IMR-90 (cell line): ENCODE measurements at places on chromosomes 1 and 21. TPM values are rescaled to one million over a fixed set of nuclear protein-coding genes. Genes with fewer than 3 reads are reported as not detected.

The G0S2 gene
- 0.36 and 1.9 TPM in 2 replicates for total RNA-seq

The RGS4 gene
- 538 and 635 TPM in 2 replicates for total RNA-seq

The CD5L gene
- total RNA-seq, result not detected in 2 replicates

The S100B gene
- 0.18 TPM in 1 of 2 replicates, not detected in the other for total RNA-seq

The RCAN3 gene
- total RNA-seq, result 5.9 and 8.6 TPM in 2 replicates

The IFI44L gene
- 0.18 and 0.28 TPM in 2 replicates for total RNA-seq

GRCh38 chr1:228180271-228180958 lies 14.8 kb downstream of the IBA57 start:
- H3K4me3 ChIP-seq, result no peak overlapping the region
- no peaks in the 10 kb centered on the region for H3K36me3 ChIP-seq
- H3K4me1 ChIP-seq, result peaks cover 11% of the 10 kb centered on the region
- no peak for DNase-seq
- no peaks in the 10 kb centered on the region for H3K27me3 ChIP-seq
- peak overlapping the region; percentile 27; the same call in 1 of the 2 replicates for H3K27ac ChIP-seq

DNA sequence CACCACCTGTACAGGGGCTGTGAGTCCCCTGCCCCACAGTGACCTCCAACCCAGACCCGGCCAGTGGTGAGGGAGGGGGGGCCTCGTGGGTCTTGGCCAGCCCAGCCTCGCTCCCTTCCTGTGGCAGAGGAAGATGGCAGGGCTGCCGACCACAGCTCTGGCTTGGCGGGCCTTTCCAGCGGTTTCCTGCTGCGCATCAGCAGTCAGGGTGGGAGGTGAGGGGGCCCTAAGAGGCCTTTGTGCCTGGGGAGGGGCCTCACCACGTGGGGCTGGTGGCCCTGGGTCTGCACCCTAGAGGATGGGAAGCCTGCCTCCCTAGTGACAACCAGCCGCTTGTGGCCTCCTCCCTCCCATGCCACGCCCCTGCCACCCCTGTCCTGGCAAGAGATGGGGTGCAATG lies 72.6 kb upstream of the ARHGEF16 start:
- H3K4me1 ChIP-seq, result no peaks in the 10 kb centered on the region
- H3K27me3 ChIP-seq, result peaks cover 2% of the 10 kb centered on the region
- H3K27ac ChIP-seq, result no peak overlapping the region
- no peaks in the 10 kb centered on the region for H3K36me3 ChIP-seq
- no peak overlapping the region for H3K4me3 ChIP-seq

- H3K27ac ChIP-seq, result no peak overlapping the region
- no peaks in the 10 kb centered on the region for H3K27me3 ChIP-seq
- H3K36me3 ChIP-seq, result peaks cover 29% of the 10 kb centered on the region
- no peak for DNase-seq
- H3K4me1 ChIP-seq, result peaks cover 3% of the 10 kb centered on the region; the same call in 1 of the 2 replicates
Measured at GRCh38 chr1:1623631-1624442, 8.1 kb upstream of the MMP23B start.

DNA sequence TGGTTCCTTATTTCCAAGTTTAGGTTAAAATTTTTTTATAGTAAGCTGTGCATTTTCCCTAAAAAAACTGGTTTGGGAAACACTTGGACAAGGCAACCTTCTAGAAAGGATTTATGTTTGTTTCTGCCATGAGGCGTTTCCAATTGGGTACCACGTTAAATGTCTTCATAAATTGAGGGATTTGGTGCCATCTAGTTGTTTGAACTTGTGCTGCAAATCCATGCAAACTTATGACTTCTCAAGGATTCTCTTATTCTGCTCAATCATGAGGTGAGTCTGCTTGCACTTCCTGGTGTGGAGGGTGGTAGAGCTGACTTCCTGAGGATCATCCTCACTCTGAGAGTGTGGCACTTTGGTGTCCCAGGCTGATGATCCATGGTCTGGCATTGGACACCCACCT lies 123.3 kb downstream of the PCNX2 start:
- H3K4me3 ChIP-seq, result no peak overlapping the region
- H3K27me3 ChIP-seq, result no peaks in the 10 kb centered on the region
- H3K36me3 ChIP-seq, result peaks cover 14% of the 10 kb centered on the region
- no peaks in the 10 kb centered on the region for H3K4me1 ChIP-seq
- peak; percentile 15 for DNase-seq
- no peak overlapping the region for H3K27ac ChIP-seq

DNA sequence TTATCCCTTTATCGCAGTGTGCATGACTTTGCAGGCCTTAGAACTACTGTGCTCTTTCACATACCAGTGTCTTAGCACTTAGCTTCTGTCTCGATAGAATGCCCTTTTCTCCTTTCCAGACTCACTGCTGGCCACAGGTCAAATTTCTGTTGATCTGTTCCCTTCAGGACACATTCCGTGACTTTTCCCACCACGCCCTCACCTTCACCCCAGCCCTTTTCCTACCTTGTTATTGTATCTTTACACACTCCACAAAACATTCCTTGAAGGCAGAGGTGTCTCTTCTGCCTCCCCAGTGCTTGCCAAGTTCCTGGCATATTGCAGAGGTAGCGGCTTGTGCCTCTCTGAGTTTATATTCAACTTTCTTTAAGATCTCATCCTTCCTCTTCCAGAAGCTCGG lies 3.7 kb upstream of the IGSF9 start:
- H3K27ac ChIP-seq, result no peak overlapping the region
- H3K4me1 ChIP-seq, result peaks cover 2% of the 10 kb centered on the region; the same call in 1 of the 2 replicates
- H3K4me3 ChIP-seq, result no peak overlapping the region
- H3K27me3 ChIP-seq, result peaks cover 30% of the 10 kb centered on the region

GRCh38 chr21:42105476-42106315 lies 34.6 kb downstream of the UMODL1 start:
- peaks cover 2% of the 10 kb centered on the region; the same call in 1 of the 2 replicates for H3K4me1 ChIP-seq
- H3K4me3 ChIP-seq, result no peak overlapping the region
- H3K27me3 ChIP-seq, result no peaks in the 10 kb centered on the region
- no peaks in the 10 kb centered on the region for H3K36me3 ChIP-seq

DNA sequence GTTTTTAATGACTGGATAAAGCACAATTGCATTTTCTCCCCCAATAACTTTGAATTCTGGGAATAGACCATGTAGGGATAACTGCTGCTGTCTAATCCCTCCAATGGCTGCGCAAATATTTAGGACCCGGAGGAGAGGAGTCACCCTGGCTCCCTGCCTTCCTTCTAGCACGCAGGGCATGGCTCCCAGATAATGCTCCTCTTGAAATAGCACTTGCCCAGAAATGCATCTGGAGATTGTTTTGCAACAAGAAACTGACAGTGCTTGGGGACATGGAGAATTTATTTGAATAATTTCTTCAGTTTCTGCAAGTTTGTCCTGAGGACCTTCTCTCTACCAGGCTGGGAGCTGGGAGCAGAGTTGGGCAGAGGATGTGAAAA lies 83.5 kb downstream of the MAN1C1 start:
- H3K27ac ChIP-seq, result peak overlapping the region; percentile 93; the same call in 1 of the 2 replicates
- H3K4me3 ChIP-seq, result no peak overlapping the region
- H3K27me3 ChIP-seq, result no peaks in the 10 kb centered on the region
- H3K4me1 ChIP-seq, result peaks cover 45% of the 10 kb centered on the region
- DNase-seq, result peak; percentile 75
- no peaks in the 10 kb centered on the region for H3K36me3 ChIP-seq

DNA sequence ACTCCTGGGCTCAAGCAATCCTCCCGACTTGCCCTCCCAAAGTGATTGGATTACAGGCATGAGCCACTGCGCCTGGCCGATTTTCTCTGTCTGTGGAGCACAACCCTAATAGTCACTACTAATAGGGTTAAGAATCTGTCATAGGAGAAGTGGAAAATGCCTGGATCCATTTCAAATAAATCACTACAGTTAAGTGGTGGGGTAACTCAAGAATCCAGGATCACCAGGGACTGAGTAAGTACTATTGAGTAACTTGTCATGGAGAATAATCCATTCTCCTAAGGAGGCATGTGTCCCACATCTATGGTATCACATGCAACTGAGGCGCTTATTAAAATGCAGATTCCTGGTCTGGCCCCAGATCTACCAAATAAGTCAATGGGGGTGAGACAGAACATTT lies 53.2 kb downstream of the OPTC start:
- H3K27me3 ChIP-seq, result no peaks in the 10 kb centered on the region
- H3K27ac ChIP-seq, result no peak overlapping the region
- H3K36me3 ChIP-seq, result no peaks in the 10 kb centered on the region
- no peak overlapping the region for H3K4me3 ChIP-seq
- H3K4me1 ChIP-seq, result peaks cover 3% of the 10 kb centered on the region
- no peak for DNase-seq

GRCh38 chr1:9010781-9011323 lies 15.4 kb downstream of the SLC2A7 start:
- no peak for DNase-seq
- H3K4me1 ChIP-seq, result peaks cover 1% of the 10 kb centered on the region; the same call in 1 of the 2 replicates
- H3K27me3 ChIP-seq, result peaks cover 13% of the 10 kb centered on the region
- H3K4me3 ChIP-seq, result no peak overlapping the region
- no peaks in the 10 kb centered on the region for H3K36me3 ChIP-seq
- no peak overlapping the region for H3K27ac ChIP-seq

DNA sequence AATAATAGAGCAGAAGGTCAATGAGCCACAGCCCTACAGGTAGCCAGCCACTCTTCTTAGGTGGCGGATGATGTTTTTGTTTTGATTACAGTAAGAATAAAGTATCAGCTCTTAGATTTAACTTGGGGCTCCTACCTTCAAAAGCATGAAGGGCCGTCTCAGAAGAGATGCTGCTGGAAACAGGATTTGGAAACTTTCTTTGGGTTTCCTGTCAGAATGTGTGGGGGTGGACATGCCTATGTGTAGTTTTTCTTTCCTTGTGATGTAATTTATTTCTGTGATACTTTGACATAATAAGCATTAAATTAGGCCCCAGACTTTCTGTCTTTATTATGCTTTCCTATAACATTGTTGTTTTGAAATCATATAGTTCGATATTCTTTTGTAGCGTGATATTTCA lies 1.5 kb downstream of the RAP1A start:
- peak overlapping the region; percentile 90; the same call in 1 of the 2 replicates for H3K27ac ChIP-seq
- no peaks in the 10 kb centered on the region for H3K27me3 ChIP-seq
- H3K36me3 ChIP-seq, result no peaks in the 10 kb centered on the region
- peak overlapping the region; percentile 99 for H3K4me3 ChIP-seq

GRCh38 chr1:99755664-99756063 lies 10.8 kb downstream of the FRRS1 start:
- H3K27ac ChIP-seq, result no peak overlapping the region
- H3K36me3 ChIP-seq, result no peaks in the 10 kb centered on the region
- DNase-seq, result no peak

DNA sequence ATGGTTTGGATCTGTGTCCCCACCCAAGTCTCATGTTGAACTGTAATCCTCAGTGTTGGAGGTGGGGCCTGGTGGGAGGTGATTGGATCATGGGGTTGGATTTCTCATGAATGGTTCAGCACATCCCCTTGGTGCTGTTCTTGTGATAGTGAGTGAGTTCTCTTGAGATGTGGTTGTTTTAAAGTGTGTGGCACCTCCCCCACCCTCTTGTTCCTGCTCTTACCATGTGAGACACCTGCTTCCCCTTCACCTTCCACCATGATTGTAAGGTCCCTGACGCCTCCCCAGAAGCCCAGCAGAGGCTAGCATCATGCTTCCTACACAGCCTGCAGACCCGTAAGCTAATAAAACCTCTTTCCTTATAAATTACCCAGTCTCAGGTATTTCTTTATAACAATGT lies 55.8 kb downstream of the SUSD4 start:
- peaks cover 2% of the 10 kb centered on the region for H3K27me3 ChIP-seq
- H3K4me3 ChIP-seq, result no peak overlapping the region
- H3K36me3 ChIP-seq, result no peaks in the 10 kb centered on the region
- DNase-seq, result no peak

DNA sequence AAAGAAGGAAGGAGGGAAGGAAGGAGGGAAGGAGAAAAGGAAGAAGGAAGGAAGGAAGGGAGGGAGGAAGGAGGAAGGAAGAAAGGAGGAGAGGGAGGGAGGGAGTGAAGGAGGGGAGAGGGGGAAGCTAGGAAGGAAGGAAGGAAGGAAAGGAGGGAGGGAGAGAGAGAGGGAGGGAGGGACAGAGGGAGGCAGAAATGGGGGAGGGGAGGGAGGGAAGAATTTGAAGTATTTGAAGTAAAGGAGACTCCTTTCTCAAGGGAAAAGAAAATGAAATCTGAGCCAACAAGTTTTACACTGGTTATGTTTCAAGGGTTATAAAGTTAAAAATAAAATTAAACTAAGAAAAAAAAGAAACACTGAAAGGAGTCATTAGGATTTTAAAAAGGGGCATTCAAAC lies 431.4 kb downstream of the BRINP3 start:
- no peak for DNase-seq
- H3K27me3 ChIP-seq, result no peaks in the 10 kb centered on the region
- no peak overlapping the region for H3K27ac ChIP-seq
- no peak overlapping the region for H3K4me3 ChIP-seq
- H3K36me3 ChIP-seq, result no peaks in the 10 kb centered on the region

DNA sequence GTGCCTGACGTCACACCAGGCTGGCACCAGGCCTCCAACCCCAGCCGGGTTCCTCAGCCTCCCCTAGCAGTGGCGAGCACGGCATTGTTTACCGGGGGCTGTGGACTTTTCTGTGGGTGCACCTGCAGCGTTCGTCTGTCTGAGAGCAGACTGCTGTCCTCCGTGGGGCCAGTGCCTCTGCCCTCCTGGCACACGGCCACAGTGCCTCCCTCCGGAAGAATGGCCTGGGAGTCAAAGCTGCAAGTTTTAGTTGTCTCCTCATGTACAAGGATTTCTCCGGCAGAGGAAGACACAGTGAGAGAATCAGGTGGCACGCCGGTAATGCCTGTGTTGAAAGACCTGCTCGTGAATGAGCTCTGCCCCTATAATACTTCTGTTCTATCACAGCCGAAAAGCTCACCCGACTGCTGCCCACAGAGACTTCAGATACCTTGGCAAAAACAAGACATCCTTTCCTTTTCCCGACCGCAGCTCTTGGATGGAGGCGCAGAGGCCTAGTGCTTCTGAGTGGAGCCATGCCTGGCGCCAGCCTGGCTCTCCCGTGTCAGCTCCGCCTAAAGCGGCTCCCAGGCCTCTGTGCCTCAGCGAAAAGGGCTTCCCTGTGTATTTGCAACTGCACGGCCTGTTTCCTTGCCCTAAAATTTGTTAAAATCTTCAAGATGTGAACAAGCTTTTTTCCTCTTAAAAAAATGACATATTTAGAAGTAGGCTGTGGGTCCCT lies 71.4 kb downstream of the AGPAT3 start:
- DNase-seq, result no peak
- no peaks in the 10 kb centered on the region for H3K27me3 ChIP-seq
- peaks cover 3% of the 10 kb centered on the region for H3K36me3 ChIP-seq
- no peak overlapping the region for H3K27ac ChIP-seq
- H3K4me3 ChIP-seq, result no peak overlapping the region
- H3K4me1 ChIP-seq, result peaks cover 4% of the 10 kb centered on the region; the same call in 1 of the 2 replicates
